HepG2 (cell line): ENCODE measurements at places on chromosomes 11 and 22. TPM values are rescaled to one million over a fixed set of nuclear protein-coding genes. Genes with fewer than 3 reads are reported as not detected.

The OR6Q1 gene
- not detected in 2 replicates for total RNA-seq

The APOA5 gene
- total RNA-seq: 21.9 and 49.1 TPM in 2 replicates

The GAL3ST1 gene
- 1.8 and 4.4 TPM in 2 replicates for total RNA-seq

The ANKK1 gene
- 0.04 TPM in 1 of 2 replicates, not detected in the other for total RNA-seq

The CYB5R2 gene
- total RNA-seq: 0.51 and 0.53 TPM in 2 replicates

The EEF1G gene
- total RNA-seq: 1,787 and 2,092 TPM in 2 replicates

The NDUFS8 gene
- 120 and 158 TPM in 2 replicates for total RNA-seq

The DKK3 gene
- total RNA-seq: 0.09 TPM in 1 of 2 replicates, not detected in the other

The HSPB2 gene
- not detected in 2 replicates for total RNA-seq
